PC-9 (cell line): ENCODE measurements at places on chromosomes 13 and 19.

GRCh38 chr13:104006625-104007075, 940.4 kb upstream of the SLC10A2 start:
- DNase-seq = no peak

GRCh38 chr13:22235950-22236290, 565.0 kb downstream of the FGF9 start:
- no peak for DNase-seq

DNA sequence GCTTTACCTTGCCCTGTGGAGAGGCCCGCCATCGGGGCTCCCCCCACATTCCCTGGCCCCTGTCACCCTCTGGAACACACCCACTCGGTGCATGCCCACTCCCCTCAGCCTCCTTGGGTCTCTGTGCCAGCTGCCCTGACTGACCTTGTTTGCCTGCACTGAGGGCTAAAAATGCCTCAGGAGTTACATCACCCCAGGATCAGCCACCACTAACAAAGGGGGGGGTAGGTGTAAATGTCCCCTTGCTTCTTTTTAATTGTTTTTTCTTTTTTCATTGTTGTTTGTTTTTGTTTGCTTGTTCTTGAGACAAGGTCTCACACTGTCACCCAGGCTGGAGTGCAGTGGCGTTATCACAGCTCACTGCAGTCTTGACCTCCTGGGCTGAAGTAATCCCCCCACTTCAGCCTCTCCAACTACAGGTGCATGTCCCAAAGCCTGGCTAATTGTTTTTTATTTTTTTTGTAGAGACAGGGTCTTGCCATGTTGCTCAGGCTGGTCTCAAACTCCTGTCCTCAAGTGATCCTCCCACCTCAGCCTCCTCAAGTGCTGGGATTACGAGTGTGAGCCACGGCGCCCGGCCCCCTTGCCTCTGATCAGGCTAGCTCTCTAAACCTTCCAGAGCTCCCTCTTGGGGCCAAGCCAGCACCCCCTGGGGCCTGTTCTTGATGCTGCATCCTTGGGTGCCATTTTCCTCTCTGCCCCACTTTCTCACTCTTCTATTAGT, 297.1 kb downstream of the UQCRFS1 start:
- no peak for DNase-seq

DNA sequence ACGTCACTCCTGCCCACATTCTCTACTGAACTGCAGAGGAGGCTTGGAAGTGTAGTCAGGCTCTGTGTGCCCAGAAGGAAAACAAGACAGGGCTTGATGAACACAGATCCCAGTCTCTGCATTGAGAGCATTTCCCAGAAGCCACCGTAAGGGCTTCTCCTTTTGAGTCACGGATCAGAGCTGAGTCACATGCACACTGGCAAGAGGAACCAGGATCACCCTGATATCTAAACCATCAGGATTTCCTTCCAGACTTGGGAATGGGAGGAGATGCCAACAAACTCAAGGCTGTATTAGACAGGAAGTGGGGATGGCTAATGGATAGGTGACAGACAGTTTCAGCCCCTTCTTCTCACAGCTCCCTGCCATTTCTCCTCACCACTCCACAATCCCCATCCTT, 17.7 kb upstream of the FBXO17 start:
- no peak for DNase-seq
